ENCODE measurements at places on chromosomes 3 and 15.

DNA sequence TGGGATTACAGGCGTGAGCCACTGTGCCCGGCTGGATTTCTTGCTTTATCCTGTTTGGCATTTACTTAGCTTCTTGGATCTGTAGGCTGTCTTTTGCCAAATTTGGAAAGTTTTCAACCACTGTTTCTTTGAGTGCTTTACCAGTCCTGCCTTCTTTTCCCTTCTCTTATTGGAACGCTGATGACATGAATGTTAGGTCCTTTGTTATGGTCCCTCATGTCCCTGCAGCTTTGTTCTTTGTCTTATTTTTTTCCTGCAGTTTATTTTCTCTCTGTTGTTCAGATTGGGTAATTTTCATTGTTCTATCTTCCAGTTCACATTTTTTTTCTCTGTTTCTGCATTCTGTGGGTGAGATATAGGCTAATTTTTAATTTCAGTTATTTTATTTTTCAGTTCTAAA, 25.0 kb downstream of the SH3GL3 start:
- DNase-seq: no peak

DNA sequence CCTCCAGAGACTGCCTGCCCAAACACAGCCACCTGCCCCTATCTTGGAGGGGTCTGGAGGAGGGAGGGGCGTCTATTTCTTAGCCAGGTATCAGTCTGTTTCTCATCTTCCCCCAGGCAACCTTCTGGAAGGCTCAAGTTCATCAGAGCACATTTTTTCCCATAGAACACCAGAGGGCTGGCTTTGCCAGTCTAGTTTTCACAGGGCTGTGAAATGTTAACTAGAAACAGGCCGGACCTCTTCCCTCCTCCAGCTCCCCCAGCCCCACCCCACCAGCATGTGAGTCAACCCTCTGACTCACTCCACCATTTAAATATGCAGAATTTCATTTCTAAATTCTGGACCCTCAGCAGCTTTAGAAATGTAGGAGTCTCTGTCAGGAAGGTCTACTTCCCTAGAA, 66.9 kb downstream of the SLCO2A1 start:
- DNase-seq: no peak

- no peak for DNase-seq
Measured at GRCh38 chr3:45611628-45612081, 17.1 kb downstream of the LIMD1 start.

DNA sequence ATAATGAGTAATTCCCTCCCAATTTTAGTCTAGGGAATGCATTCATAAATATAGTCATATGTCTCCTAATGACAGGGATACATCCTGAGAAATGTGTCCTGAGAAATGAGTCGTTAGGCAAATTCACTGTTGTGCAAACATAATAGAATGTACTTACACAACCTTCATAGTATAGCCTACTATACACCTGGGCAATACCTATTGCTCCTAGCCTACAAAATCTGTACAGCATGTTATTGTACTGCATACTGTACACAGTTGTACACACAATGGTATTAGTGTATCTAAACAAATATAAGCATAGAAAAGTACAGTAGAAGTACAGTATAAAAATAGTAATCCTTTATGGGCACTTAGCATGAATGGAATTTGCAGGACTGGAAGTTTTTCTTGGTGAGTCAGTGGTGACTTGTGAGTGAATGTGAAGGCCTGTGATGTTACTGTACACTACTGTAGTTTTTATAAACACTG, 6.6 kb downstream of the DTWD1 start:
- DNase-seq: no peak

DNA sequence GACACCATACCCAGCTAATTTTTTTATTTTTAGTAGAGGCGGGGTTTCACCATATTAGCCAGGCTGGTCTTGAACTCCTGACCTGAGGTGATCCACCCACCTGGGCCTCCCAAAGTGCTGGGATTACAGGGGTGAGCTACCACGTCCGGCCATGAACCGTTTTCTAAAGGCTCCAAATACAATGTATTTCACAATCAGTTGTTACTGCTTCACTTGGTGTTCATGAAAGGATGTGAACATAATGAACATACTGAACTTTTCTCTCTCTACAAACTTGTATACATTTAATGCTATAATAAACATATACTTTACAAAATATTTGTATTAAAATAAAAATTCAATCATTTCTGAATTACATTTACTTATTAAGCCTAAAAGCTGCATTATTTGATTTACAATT, 28.9 kb downstream of the TBL1XR1 start:
- DNase-seq: no peak

GRCh38 chr3:112114576-112115160, 18.4 kb downstream of the GCSAM start:
- no peak for DNase-seq

DNA sequence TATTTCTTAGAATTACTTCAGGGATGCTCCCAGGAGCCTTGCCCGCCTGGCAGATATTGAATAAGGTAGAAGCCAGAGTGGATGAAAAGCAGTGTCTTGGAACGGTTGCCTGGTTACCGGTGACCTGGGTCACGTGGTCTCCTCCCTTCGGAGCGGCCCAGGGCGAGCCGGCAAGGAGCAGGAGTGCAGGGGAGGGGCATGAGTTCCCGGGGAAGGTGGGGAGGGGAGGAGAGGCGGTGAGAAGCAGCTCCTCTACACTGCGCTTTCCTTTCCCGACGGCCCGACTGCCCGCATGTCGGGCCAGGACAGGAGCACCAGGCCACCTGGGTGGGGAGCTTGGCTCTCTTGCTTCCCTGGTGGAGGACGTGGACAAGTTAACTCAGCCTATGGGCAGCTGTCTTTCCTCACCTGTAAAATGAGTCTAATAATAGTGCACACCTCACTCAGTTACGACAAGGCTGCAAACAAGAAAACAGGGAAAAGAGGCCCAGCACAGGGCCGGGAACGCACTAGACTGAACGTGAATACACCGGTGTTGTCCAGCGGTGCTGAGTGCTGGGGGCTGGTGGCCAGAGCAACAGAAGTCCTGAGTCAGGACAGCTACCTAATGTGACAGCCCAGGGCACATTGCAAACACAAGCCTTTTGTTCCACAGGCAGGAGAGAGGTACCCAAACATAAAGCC, 198.3 kb downstream of the ADAMTS9 start:
- no peak for DNase-seq

DNA sequence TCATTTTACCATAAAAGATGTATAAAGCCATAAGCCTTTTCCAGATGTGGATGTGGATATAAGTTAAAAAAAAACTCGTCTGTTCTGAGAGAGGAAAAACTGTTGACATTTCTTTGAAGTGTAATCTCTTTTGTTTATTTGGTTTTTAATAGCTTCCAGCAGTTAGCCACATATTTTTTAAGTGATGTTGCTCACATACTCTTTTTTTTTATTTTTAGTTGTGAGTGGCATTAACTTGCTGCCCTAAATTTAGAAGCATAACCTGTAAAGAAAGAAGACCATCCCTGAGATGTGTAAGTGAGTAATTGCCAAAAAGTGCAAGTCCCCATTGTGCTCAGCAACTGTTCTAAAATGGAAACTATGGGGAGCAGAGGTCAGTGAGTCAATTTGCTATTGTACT, 415.9 kb upstream of the MDFIC2 start:
- no peak for DNase-seq

DNA sequence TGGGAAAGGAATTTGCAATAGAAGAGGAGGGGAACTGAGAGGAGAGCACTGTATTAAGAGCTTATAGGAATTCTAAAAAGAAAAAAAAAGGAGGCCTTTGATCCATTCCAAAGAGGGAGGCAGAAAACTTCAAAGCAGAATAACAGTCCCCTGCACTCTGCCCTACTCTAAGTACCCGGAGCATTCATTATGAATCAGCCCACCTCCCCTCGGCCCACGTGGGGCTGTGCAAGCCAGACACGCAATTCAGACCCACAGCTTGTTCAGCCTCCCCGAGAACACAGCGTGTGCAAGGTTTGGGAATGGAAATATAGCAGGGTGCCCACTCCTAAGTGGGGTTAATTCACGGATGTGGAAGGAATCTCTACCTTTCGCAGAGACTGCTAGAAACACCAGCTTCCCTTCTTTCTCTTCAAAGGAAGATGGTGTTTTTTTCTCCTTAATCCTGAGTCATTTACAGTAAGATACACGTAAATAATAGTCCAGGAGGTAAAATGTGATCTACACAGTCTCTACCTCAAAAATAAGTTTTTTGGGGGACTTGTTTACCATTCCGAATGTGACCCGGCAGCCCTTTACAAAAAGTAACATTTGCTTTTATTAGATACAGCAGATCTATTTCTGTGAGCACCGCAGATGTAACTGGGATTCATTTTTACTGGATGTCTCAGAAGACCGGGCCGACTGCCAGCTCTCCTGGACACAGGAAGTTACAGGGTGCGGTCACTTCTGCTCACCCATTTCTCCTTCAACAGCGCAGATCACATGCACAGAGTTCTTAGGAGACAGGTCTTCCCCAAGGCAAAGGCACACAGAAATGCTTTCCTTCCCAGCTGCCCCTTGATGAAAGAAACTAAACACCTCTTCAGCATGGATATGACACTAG, 768.5 kb upstream of the CFAP20DC start:
- no peak for DNase-seq

GRCh38 chr15:84894736-84895425, 10.4 kb downstream of the SLC28A1 start:
- no peak for DNase-seq

- no peak for DNase-seq
Measured at GRCh38 chr3:21894459-21895340, 143.7 kb upstream of the ZNF385D start.

DNA sequence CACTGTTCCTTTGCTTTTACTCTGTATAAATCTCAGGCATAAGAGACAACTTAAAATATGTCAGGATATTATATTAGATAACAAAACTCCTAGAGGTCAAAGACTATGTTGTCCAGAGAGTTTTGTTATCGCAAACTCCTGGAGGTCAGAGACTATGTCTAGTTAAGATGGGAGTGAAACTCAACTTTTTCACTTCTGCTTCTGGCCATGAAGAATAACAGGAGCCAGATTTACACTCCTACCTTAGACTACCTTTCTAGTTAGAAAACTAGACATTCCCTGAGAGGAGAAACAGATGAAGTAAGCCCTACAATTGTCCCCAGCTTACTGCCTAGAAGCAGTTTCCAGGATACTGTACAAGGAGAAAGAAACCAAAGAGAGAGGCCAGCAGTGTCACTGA, 255.4 kb upstream of the UBE2E1 start:
- DNase-seq: no peak

DNA sequence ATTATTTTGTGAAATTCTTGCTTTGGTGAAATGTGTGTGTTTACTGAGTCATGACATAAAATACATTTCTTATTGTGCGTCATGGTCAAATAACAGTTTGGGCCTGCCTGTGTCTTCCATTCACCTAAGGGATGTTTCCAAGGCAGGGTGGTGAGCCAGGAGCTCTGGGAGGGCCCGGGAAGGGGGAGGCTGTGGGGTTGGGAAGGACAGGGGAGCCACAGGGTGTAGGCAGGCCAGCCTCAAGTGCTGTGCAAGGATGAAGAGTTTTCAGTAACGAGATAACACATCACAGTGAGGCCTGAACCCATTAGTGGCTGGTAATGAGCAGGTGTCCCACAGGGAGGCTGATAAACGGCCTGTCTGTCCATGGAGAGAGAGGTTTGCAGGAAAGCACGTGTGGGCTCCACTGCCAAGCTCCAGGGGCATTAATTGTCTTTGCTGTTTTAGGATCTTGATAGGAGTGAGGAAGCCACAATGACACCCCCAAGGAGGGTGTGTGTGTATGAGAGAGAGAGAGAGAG, 35.6 kb upstream of the SEC13 start:
- DNase-seq: no peak

GRCh38 chr3:102304550-102304949, 130.3 kb upstream of the ZPLD1 start:
- no peak for DNase-seq

GRCh38 chr15:60844511-60845174, 365.7 kb upstream of the ICE2 start:
- DNase-seq: peak; percentile 79

DNA sequence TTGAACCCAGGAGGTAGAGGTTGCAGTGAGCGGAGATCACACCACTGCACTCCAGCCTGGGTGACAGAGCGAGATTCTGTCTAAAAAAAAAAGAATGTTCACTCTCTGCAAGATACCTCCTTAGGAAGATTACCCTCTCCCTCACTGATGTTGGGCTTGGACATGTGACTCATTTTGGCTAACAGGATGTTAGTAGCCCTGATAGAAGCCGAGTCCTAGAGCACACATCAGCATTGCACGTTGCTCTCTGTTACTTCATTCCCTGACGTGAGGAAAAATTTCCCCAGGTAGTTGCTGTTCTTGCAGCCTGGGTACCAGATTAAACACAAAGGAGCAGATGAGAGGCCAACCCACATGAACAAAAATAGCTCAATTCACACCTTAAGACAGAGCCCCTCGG, 78.1 kb upstream of the PRICKLE2 start:
- no peak for DNase-seq

DNA sequence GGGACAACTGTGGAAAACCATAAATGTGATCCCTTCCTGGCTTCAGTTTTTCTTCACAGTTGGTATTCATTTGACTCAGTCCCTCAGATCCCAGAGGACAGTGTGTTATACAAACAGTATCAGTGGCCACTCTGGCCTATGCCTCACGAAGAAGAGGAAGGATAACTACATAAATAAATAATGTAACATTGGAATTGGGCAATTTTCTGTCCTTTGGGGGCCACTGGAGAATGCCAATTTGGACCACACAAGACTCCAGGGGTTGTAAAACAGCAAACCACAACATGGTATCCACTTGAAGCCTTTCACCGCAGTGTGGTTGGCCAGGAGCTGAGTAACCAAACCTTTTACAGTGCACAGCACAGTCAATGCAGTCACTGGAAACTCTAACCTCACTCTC, 1077.0 kb downstream of the ROBO2 start:
- no peak for DNase-seq

GRCh38 chr3:123755085-123755484, 129.0 kb downstream of the MYLK start:
- no peak for DNase-seq

GRCh38 chr3:116103868-116104530, 341.3 kb downstream of the LSAMP start:
- no peak for DNase-seq

DNA sequence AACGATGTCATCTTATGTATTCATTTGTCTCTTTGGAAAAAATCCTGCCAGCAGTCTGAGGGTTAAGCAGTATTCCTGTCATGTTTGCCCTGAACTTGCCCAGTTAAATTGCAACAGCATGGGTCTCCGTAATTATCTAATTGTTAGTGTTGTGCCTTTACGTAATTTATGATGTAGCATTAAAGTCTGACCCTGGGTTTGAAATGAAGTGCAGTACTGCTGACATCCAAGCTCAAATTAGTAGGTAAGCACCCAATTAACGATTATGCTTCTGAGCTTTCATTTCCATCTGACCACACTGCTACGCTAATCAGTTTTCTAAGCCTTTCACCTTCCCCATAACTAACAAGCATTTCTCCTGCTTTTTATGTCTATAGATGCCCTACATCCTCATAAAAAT, 241.8 kb downstream of the ARRDC4 start:
- no peak for DNase-seq

- DNase-seq: no peak
Measured at GRCh38 chr3:173398111-173398479, 551 bp downstream of the NLGN1 start.

- no peak for DNase-seq
Measured at GRCh38 chr3:188830893-188831292, 340.9 kb upstream of the TPRG1 start.

- no peak for DNase-seq
Measured at GRCh38 chr15:48313216-48313615, 18.0 kb upstream of the DUT start.

- no peak for DNase-seq
Measured at GRCh38 chr15:38682861-38683260, 118.2 kb upstream of the RASGRP1 start.

Measured in CD4-positive, alpha-beta T cell treated with Interleukin-15 for 4 hours (primary cell).